CD8-positive, alpha-beta T cell (primary cell): ENCODE measurements at places on chromosomes 6 and 20.

GRCh38 chr6:34525431-34526175 lies 30.5 kb downstream of the SPDEF start:
- DNase-seq: no peak

- no peak for DNase-seq
These were observed 91.1 kb downstream of the ATXN1 start for GRCh38 chr6:16670183-16670582.

DNA sequence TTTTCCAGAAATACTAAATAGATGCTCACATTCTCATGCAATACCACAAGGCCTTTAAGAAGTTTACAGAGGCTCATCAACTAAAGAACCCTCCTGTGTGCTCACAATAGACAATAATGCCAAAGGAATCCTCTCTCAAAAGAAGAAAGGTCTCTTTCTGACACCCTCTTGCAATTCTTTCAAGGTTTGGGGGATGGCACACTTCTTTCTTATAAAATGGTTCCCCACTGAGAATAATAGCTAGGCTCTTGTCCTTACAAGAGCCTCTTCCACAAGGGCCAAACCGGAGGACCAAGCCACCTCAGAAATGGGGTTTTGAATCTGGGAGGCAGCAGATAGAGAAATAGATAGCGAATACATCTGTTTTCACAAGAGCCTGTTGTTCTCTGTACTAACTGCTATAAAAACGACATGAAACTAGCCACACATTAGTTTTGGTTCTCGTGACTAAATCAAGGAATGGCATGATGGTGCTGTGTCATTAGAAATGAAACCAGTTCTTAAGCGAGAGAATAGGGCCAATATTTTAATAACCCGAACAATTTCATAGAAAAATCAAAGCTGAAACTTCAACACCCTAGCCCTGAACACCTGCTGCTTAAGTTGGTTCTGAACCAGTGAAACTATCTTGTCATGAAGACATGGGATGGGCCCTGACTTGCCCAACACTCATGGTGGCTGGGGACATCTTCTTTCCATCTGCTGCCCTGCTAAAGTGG lies 81.1 kb downstream of the PRDM1 start:
- DNase-seq: no peak

DNA sequence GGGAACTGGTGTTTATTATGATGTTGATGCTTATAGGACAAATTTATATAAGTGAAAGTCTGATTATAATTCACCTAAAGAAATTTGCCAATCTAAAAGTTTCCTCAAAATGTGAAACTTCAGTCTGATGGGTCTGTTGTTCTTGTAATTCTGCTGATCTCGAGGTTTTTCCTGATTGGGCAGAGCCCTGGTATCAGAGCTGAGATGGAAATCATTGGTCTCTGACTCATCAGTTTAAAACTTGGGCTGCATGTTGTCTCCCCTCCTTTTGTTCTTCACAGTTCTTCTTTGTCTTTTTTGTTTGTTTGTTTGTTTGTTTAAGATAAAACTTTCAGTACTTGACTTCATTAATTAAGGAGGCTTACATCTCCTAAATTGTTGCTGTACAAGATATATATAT lies 5.9 kb downstream of the SMAP1 start:
- no peak for DNase-seq

- DNase-seq: no peak
These were observed 43.4 kb downstream of the PLAGL1 start for GRCh38 chr6:143964674-143965081.

GRCh38 chr6:98590136-98590681 lies 244.2 kb upstream of the POU3F2 start:
- DNase-seq: no peak

- DNase-seq: no peak
These were observed 63.2 kb downstream of the SLC24A3 start for GRCh38 chr20:19275630-19276071.

DNA sequence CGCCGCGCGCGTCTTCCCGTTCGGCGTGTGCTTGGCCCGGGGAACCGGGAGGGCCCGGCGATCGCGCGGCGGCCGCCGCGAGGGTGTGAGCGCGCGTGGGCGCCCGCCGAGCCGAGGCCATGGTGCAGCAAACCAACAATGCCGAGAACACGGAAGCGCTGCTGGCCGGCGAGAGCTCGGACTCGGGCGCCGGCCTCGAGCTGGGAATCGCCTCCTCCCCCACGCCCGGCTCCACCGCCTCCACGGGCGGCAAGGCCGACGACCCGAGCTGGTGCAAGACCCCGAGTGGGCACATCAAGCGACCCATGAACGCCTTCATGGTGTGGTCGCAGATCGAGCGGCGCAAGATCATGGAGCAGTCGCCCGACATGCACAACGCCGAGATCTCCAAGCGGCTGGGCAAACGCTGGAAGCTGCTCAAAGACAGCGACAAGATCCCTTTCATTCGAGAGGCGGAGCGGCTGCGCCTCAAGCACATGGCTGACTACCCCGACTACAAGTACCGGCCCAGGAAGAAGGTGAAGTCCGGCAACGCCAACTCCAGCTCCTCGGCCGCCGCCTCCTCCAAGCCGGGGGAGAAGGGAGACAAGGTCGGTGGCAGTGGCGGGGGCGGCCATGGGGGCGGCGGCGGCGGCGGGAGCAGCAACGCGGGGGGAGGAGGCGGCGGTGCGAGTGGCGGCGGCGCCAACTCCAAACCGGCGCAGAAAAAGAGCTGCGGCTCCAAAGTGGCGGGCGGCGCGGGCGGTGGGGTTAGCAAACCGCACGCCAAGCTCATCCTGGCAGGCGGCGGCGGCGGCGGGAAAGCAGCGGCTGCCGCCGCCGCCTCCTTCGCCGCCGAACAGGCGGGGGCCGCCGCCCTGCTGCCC lies 1.1 kb downstream of the SOX4 start:
- DNase-seq: peak; percentile 60

DNA sequence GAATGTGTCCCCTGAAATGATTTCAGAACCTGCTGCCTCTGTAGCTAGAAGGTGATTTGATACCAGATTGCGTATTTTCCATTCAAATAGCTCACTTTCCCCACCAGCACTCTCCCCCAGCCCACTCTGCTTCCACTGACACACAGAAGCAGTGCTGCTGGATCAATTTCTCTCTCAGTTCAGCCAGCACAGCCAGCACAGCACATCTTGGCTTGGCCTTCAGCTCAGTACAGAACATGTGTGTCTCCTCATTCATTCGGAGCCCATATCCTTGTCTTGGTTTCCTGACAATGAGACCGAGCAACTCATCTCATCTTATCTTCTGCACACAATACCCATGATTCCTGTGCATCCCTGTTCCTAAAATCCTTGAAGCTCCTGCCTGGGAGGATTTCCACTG lies 33.8 kb upstream of the CD83 start:
- DNase-seq: no peak

DNA sequence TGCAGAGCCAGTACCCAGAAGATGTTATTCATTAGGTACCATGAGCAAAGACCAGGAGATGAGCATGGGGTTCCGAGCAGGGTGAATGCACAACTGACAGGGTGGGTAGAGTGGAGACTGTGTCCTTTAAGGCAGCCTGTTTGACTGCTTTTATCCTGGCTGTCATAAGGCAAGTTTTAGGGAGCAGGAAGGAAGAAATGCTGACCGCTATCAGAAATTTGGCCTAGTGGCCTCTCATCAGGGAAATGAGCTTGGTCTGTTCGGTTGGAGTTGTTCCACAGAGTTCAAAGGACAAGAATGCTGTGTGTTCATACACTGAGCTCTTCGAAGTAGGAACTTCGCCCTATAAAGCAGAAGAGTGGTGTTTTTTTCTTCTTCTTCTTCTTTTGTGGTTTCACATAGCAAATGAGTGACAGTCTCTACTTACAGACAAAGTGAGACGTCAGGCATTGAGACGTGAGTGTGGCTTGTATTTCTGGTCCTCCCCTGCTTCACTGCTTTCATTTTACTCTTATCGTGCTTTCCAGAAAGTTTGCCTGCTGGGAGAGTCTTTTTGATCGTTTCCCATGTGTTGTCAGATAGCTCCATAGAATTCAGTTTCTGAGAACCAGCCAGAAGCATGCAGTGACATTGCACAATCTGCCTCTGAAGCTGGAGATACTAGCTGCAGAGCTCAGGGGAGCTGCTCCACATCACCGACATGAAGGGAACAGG lies at the start of gene CASS4:
Gene CASS4 (plus strand): TSS at position 502 of the 714 bp plus-strand sequence. CDS start 199 bp downstream, at position 701.
- DNase-seq: peak; percentile 39

- DNase-seq: no peak
These were observed 563.3 kb upstream of the ADGRB3 start for GRCh38 chr6:68071740-68072139.

DNA sequence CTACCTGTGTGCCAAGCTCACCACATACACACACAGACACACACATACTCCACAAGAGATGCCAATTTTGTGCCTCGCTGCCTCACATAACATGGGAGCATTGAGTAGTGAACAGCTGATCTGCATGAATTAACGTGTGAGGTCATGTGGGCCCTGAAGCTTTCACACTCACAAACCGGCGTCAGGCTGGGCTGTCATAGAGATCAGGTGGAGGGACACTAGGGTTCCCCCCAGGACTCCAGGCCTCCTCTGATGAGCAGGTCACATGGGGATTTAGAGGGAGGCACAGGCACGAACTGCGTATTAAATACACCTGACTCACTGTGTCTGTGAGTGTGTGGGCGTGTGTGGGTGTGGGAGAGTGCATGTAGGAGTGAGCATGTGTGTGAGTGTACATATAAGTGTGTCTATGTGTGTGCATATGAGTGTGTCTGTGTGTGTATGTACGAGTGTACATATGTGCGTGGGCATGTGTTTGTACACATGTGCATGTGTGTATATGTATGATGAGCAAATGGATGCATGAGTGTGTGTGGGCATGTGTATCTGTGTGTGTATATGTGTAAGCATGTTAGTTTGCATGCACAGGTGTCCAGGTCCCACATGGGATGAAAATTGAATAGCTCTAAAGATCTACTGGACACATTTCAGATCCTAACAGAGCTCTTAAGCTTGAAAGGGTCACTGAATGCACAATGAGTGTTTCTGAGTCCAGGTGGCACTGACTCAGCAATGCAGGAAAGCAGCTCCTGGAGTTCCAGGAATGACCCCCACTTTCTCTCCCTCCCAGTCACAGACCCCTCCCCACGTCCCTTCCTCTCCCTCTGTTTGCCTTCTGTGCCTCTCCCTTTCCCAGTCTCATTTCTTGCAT lies 336.6 kb downstream of the PREX1 start:
- DNase-seq: no peak

DNA sequence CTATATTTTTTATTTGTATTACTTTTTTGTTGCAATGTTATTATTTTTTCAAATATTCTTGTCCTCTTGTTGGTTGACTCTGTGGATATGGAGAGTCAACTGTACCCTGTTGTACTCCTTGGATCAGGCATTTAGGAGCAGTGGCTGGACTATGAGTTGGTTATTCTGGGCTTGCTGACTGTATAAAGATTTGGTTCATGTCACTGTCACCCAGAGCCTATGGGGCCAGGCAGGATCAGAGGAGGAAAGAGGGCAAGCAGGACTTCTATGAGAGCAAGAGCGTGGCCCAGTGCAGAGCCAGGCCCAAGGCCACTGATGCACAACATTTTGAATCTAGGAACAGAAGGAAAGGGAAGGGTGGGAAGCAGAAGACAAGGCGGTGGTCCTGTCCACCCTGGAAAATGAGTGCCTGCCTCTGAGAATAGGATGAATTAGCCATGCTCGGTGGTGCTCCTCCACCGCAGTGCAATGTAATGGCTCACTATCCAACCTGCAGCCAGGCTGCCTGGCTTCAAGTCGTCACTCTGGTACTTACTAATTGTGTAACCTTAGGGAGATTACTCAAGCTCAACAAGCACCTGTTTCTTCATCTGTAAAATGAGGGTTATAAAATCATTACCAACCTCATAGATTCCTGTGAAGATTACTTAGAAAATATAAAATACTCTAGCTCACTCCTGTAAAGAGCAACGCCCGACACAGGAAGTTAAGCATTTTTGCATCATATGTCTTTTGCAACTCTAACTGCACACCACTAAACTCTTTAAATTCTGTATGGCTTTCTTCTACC lies 192.1 kb downstream of the KCNQ5 start:
- no peak for DNase-seq

DNA sequence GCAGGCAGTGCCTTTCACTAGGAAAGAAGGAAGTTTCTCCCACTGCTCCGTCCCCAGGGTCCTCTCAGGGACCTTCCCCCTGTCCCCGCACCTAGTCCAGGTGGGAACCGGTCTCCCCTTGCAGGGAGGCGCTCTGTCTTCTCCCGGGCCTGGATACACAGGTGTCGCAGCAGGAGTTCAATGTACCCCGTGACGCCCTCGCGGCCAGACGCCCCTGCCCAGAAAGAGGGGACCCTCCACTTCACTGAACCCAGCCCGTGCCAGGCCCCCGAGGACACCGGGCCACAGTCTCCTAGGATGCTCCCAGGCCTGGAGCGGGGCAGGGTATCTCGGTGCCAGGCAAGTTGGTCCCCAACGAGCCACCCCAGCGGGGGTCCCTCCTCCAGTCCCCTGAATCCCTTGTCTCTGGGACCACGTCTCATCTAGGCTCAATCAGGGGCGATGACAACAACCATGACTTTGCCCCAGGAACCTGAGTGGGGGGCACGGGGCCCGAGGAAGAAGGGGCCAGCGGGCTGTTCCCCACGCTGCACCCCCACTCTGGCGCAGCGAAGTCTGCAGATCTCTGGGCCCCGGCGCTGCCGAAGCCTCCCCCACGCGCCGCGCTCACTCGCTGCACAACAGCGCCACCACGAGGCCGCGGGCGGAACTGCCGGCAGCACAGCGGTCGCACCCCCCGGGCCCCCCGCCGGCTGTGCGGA lies 103.0 kb downstream of the EDN3 start:
- peak; percentile 70 for DNase-seq

DNA sequence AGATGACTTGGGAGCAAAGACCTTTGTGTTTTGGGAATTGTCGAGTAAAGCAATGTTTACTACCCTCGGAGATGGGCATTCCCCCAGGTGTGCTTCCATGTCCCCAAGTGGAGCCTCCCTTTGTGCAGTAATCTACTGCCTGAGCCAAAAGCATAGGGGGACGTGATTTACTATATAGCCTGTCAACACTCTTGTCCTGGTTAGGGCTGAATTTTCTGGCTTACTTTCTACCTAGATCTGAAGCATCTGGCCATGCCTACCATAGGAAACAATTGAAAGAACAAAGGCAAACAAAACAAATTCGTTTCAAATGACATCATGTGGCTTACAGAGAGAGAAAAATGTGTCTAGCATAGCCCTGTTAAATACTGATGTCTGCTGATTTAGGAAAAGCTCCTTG lies 350.6 kb downstream of the SAMD5 start:
- DNase-seq: no peak

- peak; percentile 30 for DNase-seq
These were observed 42.8 kb downstream of the HLA-DPB1 start for GRCh38 chr6:33118525-33119123.

DNA sequence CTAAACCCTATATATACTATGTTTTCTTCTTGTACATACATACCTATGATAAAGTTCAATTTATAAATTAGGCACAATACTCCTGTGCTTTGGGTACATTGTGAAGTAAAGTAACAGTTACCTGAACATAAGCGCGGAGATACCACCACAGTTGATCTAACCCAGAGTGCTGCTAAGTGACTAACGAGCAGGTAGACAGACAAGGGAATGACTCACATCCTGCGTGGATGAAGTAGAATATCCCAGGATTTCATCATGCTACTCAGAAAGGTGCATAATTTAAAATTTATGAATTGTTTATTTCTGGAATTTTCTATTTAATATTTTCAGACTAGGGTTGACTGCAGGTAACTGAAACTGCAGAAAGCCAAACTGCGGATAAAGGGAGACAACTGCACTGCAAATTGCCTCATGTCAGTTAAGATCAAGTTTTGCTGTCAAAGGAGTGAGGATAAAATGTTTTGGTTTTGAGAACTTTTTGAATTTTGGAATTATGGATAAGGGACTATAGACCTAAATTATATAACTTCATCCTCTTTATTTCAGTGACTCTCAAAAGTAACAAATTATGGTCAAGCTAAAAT lies 14.4 kb downstream of the MKKS start:
- no peak for DNase-seq

GRCh38 chr20:17856024-17856564 lies 112.5 kb downstream of the SNX5 start:
- DNase-seq: no peak

- peak; percentile 59 for DNase-seq
These were observed 53.2 kb downstream of the IRF4 start for GRCh38 chr6:444653-445275.
